ENCODE measurements at places on chromosomes 5 and 9. TPM values are rescaled to one million over a fixed set of nuclear protein-coding genes. Genes with fewer than 3 reads are reported as not detected.

DNA sequence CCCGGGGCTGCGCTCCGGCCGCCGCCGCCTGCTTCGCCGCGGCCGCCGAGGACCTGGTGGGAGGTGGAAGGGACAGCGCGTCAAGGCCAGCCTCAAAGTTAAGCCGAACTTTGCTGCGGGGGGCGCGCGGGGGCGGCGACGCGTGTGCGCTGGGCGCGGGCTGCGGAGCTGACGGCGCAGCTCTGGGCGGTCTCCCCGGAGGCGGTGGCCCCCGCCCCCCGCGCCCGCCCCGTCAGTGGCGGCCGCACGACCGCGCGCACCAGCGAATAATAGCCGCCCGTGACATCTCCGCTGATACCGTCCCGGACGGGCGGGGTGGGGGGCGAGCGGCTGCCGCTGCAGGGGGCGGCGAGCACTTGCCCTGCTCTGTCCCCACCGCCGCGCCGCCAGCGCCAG is 579 bp upstream of the FAM78A start:
- DNase-seq: no peak

- no peak for DNase-seq
Measured at GRCh38 chr9:72983056-72983455, 30.2 kb upstream of the ALDH1A1 start.

GRCh38 chr9:37025823-37026112 is 8.3 kb downstream of the PAX5 start:
- DNase-seq: no peak

- DNase-seq: no peak
Measured at GRCh38 chr9:111360881-111361280, 30.9 kb upstream of the OR2K2 start.

- DNase-seq: no peak
Measured at GRCh38 chr5:89871906-89872305, 537.6 kb downstream of the CETN3 start.

DNA sequence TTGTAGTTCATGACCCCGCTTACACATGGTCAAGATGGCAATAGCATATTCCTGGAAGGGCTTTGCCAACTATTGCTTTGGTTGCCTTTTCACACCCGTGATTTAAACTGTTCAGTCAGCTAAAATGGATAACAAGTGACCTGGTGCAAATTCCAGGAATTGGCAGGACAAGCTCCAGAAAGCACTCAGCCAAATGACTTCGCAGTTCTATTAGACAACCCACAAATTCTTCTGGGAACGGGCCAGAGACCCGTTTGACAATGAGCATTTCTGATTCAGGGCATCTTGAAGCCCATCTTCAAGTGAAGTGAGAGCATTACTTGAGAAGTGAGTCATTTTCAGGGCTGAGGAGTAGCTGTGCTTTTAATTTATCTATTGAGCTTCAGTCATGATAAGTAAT is 165.0 kb downstream of the DROSHA start:
- no peak for DNase-seq

GRCh38 chr5:127353796-127354195 is 63.2 kb downstream of the MEGF10 start:
- DNase-seq: no peak

GRCh38 chr9:99052815-99053715 is 51.8 kb upstream of the TGFBR1 start:
- no peak for DNase-seq

DNA sequence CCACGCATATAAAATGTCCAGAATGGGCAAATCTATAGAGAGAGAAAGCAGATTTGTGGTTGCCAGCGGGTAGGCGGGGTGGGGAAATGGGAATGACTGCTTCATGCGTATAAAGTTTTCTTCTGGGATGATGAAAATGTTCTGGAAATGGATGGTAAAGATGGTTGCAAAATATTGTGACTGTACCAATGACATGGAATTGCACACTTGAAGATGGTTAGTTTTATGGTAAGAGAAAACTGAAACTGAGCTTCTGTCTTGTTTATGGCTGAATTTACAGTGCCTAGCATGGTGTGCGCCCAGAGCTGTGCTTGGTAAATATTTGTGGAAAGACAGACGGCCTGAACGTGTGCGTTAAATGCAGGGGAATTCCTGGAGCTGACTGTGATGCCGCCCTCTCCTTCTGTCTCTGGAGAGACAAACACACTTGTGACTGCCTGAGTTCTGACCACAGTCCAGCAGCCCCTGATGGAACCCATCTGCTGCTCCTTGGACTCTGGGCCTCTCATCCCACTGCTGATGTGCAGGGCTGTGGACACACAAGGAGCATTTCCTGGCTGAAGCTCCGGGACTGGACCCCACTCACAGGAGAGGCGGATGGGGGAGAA is 8.6 kb upstream of the PTGES start:
- DNase-seq: no peak

The PARP8 gene
- 10.8 TPM for total RNA-seq

The PTGDS gene
- total RNA-seq: not detected

Measured in HT1080 (cell line).